ENCODE measurements at places on chromosomes 7 and 10.

DNA sequence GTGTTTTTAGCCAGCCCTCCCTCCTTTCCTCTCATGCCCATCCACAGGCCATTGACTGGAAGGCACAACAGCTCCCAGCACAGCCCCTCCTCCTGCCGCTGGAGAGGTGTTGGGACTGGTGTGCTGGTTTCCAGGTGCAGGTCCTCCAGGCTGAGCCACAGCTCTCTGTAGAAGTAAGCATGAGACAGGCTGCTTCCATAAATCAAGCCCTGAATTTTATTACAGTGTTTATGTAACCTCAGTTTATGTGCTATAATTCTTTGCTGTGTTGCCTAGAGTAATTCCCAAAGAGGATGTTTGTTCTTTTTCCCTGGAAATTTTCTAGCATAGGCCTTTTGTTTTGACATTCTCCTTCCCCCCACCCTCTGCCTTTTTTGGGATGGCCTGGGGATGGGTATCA is 445.8 kb downstream of the AUTS2 start:
- no peak for DNase-seq

- DNase-seq = no peak
These were observed 134.7 kb upstream of the RHOBTB1 start for GRCh38 chr10:61078542-61079275.

DNA sequence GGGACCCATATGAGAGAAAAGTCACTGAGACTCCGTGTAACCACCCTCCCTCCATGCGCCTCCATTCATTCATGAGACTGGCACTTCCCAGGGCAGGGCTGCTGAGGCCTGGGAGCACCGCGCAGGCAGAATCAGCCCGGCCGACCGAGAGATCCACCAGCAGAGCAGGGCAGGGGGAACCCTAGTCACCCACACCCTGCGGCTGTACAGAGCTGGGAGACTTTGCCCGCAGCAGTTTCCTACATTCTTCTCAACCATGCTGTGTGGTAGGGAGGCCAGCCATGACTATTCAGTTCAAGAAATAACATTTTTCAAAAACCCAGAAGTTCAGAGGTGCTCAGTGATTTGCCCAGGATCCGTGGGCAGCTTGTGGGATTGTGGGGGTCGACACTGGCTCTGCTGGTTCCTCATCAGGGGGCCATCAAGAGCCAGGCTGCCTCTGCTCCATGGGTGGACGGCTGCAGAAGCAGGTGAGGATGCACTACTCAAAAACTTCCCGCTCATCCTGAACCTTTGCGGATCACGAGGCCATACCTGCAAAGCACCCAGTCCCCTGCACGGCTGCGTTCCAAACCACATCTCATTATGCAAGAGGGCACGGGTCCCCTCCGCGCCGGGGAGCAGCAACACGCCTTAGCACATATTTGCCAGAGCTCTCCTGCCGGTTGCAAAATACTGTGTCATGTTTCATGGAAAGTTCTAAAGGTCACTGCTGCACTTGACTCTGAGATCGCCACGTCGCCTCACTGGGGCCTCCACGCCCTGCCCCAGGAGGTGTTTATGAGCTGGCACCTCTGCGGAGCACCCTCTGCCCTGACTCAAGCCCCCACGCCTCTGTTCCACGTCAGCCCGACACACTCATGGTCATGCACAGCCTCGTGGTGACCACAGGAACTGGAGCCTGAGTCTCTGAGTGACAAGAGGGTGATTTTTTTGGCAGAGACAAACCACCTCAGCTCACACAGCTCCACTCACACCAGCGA is 132.0 kb downstream of the PRKAG2 start:
- no peak for DNase-seq

DNA sequence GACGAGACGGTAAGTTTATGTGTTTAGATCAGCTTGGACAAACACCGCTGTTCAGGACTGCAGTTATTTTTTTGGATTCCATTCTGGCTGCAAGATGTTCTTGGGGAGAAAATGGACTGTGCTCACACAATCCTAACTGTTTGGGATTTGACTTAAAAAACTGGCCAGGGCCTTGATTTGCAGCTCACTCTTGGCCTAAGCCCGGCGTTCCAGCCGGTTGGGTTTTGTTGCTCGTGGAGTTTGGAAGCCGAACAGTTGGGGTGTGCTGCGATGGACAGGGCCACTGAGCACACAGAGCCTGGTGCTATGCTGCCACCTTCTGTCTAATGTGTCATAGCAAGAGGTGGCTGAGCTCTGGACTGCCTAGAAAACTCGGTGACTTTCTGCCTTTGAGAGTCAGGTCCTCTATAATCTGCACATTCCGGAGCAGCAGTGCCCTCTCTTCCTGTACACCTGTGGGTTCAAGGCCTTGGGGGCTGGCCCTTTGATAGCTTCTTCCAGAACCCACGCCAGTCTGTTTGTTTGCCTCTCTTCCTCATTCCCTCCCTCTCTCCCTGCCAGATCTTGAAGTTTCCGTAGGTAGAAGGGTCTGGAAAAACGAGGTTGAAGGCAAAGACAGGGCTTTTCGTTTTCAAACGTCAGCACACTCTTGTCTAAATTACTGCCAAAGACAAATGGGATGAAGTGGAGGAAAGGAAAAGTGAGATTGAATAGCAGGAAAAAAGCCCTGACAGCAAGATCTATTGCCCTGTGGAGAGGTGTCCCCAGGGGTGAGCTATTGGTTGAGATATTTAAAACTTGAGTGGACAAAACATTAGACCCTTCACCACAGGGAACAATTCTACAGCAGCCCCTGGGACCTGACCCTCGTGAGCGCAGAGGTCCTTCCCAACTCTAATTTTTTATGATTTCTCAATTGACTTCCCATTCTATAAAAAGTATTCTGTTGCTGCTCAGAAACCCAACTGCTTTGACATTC is 167.5 kb upstream of the HABP2 start:
- DNase-seq = peak; percentile 86

GRCh38 chr10:47364366-47364765 is 16.2 kb downstream of the RBP3 start:
- DNase-seq = no peak

GRCh38 chr10:87861953-87862678 is 1.2 kb downstream of the KLLN start:
- DNase-seq = peak; percentile 89

DNA sequence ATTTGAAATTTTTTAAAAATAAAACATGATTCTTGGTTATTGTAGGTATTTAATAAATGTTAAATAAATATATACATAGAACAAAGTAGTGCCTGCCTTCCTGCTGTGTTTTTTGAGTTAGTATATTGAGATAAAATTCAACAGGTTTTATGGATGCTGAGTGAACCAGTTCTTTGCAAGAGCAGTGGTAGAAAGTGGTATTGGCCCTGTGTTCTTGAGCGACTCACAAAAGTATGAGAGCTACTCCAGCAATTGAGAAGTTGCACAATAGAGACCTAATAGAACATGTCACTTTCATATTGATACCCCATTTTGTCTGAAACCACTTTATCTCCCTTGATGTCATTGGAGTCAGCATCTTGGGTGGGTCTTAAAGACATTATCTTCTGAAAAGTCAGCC is 32.6 kb upstream of the GJD4 start:
- DNase-seq = no peak

- no peak for DNase-seq
These were observed 79.9 kb downstream of the TACC2 start for GRCh38 chr10:122068844-122069243.

GRCh38 chr7:30688718-30689221 is 6.5 kb upstream of the CRHR2 start:
- DNase-seq = no peak

Data from kidney capillary endothelial cell (primary cell).